Fibroblast of skin of abdomen (primary cell): ENCODE measurements at places on chromosomes 6 and 20.

GRCh38 chr6:131331873-131332781, 196.9 kb downstream of the AKAP7 start:
- no peak for DNase-seq

DNA sequence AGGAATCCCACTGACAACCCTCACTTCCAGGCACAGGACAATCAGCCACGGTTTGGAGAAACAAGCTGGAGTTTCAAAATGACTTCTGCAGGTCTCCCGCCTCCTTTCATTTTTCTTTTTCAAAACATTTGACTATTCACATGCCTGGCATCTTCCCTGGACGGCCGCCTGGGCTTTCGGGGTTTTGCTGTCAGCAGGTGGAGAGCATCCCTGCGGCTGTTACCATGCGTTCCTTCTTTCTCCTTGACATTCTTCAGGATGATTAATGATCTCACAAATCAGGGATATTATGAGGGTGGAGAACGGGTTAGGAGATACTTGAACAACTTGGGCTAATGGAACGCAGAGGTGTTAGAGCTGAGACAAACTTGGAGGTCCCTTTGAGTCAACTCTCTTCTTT, 60.9 kb downstream of the RAMACL start:
- no peak for DNase-seq

- DNase-seq, result no peak
These were observed 79.8 kb upstream of the CD93 start for GRCh38 chr20:23165964-23166363.

DNA sequence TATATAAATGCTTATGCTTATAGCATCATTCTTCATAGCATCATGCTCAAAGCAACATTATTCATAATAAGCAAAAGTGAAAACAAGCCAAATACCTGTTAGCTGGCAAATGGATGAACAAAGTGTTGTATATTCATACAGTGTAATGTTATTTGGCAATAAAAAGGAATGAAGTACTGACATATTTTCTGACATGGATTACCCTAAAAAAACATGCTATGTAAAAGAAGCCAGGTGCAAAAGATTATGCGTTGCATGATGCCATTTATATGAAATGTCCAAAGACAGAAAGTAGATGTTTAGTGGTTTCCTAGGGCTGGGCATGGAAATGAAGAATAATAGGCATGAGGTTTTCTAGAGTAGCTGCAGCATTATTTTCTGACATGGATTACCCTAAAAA, 77.1 kb downstream of the GFRA4 start:
- peak; percentile 8 for DNase-seq

GRCh38 chr6:48713612-48714011, 602.6 kb upstream of the PTCHD4 start:
- DNase-seq, result no peak

DNA sequence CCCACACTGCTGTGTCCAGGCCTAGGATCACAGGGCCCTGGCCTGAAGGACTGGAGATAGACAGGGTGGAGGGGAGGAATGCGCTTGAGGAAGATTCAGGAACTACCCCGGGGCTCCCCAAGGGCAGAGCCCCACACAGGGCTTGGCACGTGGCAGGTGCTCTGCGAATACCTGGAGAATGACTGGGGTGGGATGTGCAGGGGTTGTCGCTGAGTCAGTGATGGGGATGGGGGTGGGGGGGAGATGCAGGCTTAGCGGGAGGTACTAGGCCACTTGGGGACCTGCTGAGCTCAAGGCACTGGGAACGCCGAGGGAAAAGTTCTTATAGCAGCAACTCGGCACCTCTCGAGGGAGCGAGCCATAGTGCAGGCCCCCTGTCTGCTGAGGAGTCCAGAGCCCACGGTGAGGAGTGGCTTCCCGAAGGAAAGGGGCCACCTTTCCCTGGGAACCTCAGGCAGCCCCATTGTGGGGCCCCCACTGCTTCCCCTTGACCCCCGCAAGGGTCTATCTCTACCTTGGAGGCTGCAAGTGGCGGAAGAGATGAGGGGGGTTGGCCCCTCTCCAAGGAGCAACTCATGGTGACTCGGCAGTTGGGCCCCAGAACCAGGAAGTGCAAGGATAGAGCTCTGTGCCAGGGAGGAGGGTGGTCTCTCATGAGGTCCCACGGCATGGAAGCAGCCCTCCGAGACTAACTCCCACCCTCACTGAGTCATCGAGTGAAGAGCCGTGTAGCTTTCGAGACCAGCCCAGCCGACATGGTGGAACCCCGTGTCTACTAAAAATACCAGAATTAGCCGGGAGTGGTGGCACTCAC, 33.1 kb downstream of the SRC start:
- DNase-seq, result peak; percentile 56

DNA sequence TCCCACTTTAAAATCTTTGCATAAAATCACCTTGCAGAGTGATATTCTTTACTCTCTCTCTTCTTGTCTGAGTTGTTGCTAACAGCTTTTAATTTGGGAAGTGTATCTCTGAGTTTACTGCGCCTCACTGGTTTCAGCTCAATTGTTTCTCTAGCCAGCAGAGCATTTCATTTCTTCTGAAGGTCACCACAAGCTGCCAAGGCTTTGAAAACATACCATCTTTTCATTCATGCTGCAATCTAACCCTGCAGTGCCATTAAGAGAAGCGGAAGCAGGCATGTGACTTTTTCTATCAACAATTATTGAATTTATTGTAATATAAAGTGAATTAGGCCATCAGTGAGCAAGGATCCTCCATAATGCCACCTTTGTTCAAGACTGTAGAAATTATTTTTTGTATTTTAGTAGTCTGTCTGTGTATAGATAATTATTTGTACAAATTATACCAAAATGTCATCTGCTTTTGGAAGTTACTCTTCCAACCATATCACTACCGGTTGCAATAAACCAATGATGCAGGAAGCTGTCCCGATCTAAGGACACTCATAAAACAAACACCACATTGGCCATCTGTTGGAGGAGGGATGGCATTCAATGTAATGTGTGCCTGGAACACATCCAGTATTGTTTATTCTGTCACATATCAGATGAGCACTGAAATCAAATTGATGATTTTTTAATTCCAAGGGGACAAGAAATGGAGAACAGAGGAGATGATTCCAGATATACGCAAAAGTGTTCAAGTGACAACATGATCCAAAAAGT, 26.8 kb downstream of the HS3ST5 start:
- DNase-seq, result no peak

- DNase-seq, result no peak
These were observed 66.3 kb downstream of the FILIP1 start for GRCh38 chr6:75427329-75427728.

DNA sequence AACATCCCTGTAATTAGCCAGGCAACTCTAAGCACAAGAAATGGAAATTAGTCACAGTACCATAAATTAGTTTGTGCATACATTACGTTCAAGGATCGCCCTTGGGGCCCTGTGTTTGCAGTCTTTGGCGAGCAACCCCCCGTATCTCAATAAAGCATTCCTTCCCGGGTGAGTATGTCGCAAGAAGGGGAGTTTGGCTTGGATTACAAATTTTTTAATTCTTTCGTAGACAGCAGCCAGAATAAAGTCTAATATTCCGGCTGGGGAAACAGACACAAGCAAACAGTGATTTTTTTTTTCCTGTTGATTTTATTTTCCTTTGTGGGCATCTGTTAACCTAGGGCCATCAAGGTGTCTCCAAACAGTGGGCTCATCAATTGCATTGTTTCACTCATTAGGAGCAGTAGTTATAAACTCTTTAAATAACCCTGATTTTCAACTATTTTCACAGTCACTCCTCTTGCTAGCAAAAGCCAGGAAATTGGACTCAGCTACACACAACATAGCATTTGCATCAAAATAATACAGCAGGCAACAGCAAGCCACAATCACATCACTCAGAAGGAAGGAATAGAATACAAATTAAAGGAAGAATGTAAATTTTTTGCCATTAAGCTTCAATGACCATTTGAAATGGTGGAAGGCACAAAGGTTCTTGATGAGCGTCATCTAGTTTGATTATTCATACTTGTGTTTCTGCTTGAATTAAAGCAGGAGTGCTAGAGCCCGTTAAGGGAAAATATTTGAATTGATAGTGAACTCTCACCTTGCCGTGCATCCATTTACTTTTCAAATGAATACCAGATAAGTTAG, 85.3 kb downstream of the LINC00237 start:
- peak; percentile 1 for DNase-seq

DNA sequence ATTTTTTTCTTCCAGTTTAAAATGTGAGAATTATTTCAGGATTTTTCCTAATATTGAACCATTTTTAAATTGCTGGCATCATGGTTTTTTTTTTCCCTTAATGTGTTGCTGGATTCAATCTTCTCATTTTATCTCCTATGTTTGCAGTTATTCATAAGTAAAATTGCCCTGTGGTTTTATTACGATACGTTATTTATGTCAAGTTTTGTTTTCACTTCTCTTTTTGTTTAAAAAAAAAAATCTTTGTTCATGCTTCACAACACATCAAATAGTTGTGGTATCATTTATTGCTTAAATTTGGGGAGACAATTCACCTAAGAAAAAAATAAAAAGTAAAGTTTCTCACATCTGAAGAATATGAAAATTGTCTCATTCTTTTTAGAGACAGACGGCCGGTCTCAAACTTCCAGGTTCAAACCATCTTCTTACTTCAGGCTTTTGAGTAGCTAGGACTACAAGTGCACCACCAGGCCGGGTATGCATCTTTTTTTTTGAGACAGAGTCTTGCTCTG, 239.3 kb upstream of the ID4 start:
- no peak for DNase-seq

GRCh38 chr6:37139230-37139962, 30.6 kb upstream of the PIM1 start:
- no peak for DNase-seq

GRCh38 chr6:119145111-119145510, 66.6 kb upstream of the FAM184A start:
- no peak for DNase-seq
